ENCODE measurements at places on chromosomes 3 and 15.

- no peak for DNase-seq
Measured at GRCh38 chr3:60992395-60992794, 258.9 kb downstream of the FHIT start.

DNA sequence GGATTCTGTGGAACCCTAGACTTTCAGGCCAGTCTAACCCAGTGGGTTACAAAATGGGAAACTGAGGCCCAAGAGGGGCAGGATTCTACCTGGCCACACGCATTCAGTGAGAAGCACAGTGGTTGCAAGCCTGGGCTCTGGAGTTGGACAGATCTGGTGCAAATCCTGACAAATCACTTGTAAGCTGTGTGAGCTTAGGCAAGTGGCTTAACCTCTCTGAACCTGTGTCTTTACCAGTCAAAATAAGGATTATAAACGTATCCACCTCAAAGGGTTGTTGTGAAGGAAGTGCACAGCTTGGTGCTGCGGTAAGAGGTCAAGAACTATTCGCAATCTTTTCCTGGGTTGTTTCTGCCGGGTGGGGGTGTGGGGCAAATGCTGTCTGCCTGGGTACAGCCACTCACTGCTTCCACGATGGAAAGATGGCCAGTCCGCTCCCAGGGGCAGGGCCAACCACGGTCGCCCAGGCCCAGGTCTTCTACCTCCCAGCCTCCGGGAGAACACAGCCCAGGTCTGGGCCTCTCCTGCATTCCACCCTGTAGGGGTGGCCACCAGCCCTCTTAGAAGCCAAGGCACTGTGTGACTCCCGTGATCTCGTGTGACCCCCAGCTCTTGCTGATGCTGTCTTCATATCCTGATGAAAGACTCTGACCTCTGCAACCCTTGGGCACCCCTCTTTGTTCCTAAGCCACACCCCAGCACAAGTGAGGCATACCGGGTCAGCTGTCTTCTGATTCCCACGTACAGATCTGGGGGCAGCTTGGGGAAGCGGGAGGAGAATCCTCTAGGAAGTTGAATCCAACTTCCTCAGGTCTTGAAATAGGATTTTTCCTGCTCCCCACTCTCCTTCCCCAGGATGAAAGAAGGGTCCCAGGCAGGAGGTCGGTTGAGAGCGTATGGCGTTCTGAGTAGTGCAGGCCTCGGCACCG is 1.5 kb downstream of the CHRNA3 start:
- no peak for DNase-seq

GRCh38 chr3:66991459-66991858 is 6.6 kb upstream of the KBTBD8 start:
- DNase-seq, result no peak

GRCh38 chr15:66603301-66604179 is 37.7 kb upstream of the LCTL start:
- peak; percentile 74 for DNase-seq

DNA sequence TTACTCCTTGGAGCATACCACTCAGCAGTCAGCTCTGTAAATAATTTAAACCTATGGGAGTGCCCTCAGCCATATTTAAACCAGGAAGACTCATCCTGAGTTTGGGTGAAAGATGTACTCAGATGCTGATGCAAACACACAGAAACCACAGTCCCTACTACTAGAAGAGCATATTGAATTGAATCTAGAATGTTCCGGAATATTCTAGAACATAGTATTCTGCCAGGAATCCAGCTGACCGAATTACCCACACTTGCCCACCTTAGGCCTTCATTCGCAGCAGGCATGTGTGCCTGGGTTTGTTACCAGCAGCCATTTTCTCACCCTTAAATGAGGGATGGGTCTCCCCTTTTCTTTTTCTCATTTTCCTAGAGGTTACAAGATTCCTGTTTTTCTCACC is 202.4 kb upstream of the ICE2 start:
- DNase-seq, result no peak

GRCh38 chr3:126467611-126467955 is 8.1 kb downstream of the ZXDC start:
- no peak for DNase-seq
